Lower lobe of right lung (tissue), 2 donors: ENCODE measurements at places on chromosomes 12 and 14. TPM values are rescaled to one million over a fixed set of nuclear protein-coding genes. Genes with fewer than 3 reads are reported as not detected.

DNA sequence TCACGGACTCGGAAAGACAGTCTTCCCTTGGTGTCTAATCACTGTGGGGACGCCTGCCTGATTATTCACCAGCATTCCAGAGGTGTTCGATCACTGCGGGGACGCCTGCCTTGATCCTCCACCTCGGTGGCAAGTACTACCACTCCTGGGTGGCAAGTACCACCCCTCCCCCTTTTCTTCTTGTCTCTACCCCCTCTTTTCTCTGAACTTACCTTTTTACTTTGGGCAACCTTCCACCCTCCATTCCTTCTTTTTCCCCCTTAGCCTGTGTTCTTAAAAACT lies 12.0 kb upstream of the LGMN start:
- DNase-seq: no peak

DNA sequence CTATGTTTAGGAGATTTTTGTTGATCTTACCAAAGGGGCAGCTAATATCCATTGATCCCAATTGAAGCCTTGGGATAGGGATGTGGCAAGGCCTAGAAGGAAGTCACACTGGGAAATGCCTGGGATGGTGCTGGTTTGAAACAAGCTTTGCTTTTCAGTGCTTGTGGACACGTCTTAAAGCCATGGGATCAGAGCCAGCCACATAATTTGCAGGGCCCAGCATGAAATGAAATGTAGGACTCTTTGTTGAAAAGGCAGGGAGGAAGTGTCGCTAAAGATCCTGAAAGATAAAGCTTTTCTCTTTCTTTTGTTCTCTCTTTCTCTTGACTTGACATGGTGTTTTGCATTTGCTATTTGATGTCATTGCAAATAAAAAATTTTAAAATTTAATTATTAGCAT lies 5.0 kb downstream of the TTC9 start:
- no peak for DNase-seq

DNA sequence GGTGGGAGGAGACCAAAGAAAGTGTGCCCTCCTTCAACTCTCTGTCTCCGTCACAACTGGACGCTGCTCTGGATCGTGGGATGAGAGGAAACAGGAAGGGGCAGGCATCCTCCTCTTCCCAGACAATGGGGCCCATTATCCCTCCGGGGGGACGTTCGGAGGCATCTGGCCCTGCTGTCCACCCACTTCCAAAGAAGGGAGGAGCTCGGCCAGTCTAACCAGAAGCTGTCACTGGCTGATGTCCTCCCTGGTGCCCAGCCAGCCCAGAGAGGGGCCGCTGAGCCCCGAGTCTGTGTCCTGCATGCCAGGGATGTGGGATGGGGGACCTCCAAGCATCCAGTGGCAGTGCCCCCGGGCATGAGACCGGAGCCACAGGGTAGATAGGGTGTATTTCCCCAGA lies 39.8 kb upstream of the MEG3 start:
- DNase-seq: no peak

DTX1 gene
- total RNA-seq: 6.8 TPM

DNA sequence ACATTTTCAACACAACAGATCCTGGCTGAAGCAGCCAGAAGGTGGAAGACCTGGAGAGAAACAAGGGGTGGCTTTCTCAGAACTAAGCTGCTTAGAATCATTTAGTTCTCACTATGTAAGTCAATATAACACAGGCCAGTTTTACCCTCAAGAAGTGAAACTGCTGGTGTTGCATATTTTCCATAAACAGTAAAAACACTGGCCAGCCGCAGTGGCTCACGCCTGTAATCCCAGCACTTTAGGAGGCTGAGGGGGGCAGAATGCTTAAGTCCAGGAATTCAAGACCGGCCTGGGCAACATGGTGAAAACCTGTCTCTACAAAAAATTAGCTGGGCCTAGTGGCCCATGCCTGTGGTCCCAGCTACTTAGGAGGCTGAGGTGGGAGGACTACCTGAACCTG lies 11.6 kb downstream of the STX2 start:
- DNase-seq: no peak

TCL1B gene
- total RNA-seq: not detected

RGS6 gene
- total RNA-seq: 2.5 TPM

- no peak for DNase-seq
These were observed 125.4 kb downstream of the TMX1 start for GRCh38 chr14:51365241-51365965.

DNA sequence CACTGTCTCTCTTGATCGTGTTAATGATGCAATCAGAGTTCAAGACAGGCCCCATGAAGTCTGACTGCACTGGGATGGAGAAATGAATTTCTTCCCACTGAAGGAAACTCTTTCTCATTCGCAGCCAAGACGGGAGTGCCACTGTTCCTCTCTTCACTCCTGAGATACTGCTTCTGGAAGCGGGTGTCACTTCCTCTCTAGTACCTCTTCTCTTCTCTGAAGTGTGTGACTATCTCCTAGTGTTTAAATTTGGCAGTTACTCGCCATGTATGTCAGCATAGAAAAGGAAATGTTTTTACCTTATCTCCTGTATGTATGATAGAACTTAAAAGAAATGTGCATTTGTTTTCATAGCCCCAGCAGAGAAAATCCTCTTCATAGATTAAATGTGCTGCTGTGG lies 215.2 kb downstream of the ANO6 start:
- no peak for DNase-seq
